Activated T-cell treated with anti-CD3 and anti-CD28 coated beads for 4 hours (primary cell): ENCODE measurements at places on chromosomes 11 and 22.

DNA sequence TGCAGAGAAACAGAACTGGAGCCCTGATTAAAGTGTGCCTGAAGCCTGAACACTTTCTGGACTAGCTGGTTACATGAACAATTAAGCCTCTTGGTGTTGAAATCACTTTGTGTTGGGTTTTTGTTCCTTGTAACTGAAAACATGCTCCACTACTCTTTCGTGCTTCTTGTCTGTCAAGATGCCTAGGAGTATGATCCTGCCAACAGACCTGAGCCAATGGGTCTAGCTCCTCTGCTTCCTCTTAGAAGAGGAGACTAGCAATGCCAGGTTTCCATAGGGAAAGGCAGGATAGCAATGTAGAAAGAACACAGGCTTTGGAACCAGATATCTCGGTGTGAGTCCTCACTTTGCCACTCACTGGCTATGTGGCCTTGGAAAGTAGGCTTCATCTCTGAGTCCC, 40.3 kb downstream of the IRAG1 start:
- DNase-seq: no peak

DNA sequence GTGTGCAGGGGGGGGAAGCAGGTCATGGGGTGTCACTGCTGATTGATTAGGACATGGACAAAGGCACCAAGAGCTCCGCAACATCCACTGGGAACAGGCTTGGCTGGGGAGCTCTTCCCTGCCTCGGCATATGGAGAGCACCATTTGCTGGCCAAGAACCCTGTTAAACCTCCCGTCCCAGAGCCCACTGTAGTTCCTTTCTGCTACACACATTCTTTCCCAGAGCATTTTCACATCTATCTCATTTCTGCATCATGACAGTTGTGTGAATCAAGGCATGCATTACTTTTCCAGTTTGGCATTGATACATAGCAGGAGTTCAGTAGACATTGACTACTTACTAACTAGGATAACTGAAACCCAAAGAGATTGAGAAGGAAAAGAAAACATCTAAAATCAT, 333.4 kb upstream of the B3GAT1 start:
- DNase-seq: no peak

DNA sequence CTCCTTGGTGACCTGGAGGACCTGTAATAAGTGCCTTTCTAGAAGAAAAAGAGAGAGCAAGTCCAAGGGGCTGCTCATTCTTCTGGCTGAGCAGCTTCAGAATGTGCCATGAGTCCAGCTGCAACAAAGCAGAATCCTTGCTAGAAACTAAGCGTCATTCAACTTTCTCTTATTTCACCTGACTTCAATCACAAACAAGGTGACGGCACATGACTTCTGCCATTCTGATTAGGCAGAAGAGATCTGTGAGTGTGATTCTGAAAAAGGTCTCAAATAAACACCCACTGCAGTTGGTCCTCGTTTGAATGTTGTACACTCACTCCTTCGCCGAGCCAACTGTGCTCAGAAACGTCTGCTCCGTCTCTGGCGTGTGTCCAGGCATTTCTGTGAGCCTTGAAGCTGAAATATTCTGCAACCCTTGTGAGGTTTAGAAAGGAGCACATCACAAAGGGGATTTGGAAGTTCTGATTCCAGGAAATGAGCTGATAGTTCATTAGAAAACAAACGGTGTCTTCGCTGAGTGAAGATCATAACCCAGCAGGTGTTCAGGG, 623.8 kb upstream of the KIRREL3 start:
- DNase-seq: no peak

GRCh38 chr11:132920451-132921096, 611.7 kb downstream of the OPCML start:
- no peak for DNase-seq

- no peak for DNase-seq
These were observed 56.3 kb upstream of the SOX6 start for GRCh38 chr11:16412525-16413172.

GRCh38 chr22:37021710-37022482, 2.4 kb downstream of the MPST start:
- DNase-seq: peak; percentile 29

DNA sequence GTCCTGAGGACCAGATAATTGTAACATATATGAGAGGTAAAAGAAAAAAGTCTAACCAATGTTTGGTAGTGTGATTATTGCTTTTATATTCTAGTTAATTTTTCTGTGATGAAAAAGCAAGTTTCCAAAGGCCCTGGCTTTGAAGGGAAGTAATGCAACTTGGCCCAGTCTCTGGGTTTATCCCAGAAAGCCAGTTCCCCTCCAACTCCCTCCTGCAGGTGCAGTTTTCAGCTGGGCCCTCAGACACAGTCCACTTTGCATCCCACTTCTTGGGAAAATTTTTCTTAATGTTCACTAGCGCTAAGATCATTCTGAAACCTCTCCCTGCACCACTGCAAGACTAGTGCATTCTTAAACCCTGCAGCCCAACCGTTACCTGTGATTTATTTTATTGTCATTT, 586.8 kb downstream of the NTM start:
- no peak for DNase-seq
